Stimulated activated CD4-positive, alpha-beta T cell treated with anti-CD3 and anti-CD28 coated beads, TNF-alpha, amount 100 ng/mL, for 4 hours (primary cell): ENCODE measurements at places on chromosomes 4 and X.

DNA sequence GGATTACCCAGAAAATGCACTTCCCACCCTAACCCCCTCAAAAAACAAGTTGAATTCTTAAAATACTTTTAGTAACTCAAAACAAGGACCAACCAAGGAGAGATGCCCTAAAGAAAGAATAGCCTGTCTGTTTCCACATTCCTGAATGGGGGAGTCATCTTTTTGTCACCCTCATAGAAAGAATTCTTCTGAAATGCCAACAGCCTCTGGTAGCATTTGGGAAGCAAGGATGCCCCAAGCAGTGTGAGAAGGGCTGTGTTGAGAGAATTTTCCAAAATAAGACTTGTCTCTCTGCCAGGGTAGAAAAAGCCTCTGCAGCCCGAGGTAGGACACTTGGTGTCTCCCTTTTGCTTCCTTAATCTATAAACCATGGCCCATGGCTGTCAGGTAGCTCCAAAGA lies 173.1 kb upstream of the VCX3A start:
- DNase-seq, result no peak

DNA sequence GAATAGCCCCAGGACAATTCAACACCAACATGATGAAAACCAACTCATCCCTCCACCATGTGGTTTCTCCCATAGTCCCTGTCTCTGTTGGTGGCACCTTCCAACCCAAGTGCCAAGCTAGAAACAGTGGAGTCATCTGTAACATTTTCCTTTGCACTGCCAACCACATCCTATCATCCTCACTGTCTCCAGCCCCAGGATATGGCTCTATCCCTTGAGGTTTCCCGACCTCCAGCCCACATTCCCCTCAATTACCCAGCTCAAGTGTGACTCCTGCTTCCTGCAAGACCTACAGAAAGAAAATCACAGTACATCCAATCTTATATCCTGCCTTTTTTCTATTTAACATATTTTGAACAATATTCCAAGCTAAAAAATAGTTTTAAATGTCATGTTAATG lies 24.2 kb downstream of the PNMA6F start:
- no peak for DNase-seq

DNA sequence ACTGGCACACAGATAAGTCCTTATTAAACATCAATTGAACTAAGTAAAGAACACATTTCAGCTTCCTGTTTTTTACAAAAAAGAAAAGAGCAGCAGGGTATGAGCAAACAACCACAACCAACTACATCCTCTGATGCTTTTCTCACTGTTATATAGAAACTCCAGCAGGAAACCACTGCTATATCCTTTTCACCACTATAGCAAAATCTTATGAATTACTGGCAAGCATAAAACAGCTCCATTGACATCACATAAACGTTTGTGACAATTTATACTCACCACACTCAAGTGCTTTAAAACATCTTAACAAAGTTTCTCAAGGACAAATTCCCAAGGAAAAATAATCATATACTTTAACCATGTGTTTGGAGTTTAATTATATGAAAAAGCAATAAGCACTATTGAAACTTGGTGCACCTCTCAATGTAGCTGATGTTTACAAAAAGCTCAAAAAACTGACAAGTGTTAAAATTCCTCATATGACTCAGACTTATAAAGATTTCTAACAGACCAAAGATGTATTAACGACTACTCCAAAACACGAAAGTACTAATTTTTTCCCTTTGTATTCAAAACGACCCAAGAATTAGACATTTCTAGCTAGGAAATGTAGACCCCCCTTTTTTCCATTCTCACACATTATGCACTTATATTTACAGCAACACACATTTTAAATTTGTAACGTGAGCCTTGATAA lies 12.9 kb downstream of the GPRIN3 start:
- DNase-seq, result no peak

- no peak for DNase-seq
Observed at GRCh38 chr4:71559957-71560571, 221.2 kb downstream of the SLC4A4 start.
